Memory B cell (primary cell): ENCODE measurements at places on chromosomes 2 and 18.

- H3K36me3 ChIP-seq: peaks cover 2% of the 10 kb centered on the region
- H3K4me1 ChIP-seq: no peaks in the 10 kb centered on the region
- no peak overlapping the region for H3K27ac ChIP-seq
- no peak overlapping the region for H3K4me3 ChIP-seq
Observed at GRCh38 chr2:169507698-169508097, 1.8 kb upstream of the KLHL41 start.

- no peak overlapping the region for H3K27ac ChIP-seq
- H3K36me3 ChIP-seq: peaks cover 3% of the 10 kb centered on the region
- peaks cover 25% of the 10 kb centered on the region for H3K4me1 ChIP-seq
- no peak for DNase-seq
Observed at GRCh38 chr2:149089068-149089467, 50.6 kb downstream of the LYPD6B start.

- no peaks in the 10 kb centered on the region for H3K36me3 ChIP-seq
- no peak for DNase-seq
- H3K4me1 ChIP-seq: no peaks in the 10 kb centered on the region
- H3K27ac ChIP-seq: no peak overlapping the region
- peaks cover 8% of the 10 kb centered on the region for H3K27me3 ChIP-seq
- no peak overlapping the region for H3K4me3 ChIP-seq
Observed at GRCh38 chr18:37330173-37330572, 235.4 kb downstream of the CELF4 start.

- peaks cover 19% of the 10 kb centered on the region for H3K27me3 ChIP-seq
- peaks cover 13% of the 10 kb centered on the region for H3K4me1 ChIP-seq
- no peaks in the 10 kb centered on the region for H3K36me3 ChIP-seq
- H3K4me3 ChIP-seq: peak overlapping the region; percentile 73
- DNase-seq: peak; percentile 7
Observed at GRCh38 chr2:38037757-38038621, 38.0 kb downstream of the CYP1B1 start.

DNA sequence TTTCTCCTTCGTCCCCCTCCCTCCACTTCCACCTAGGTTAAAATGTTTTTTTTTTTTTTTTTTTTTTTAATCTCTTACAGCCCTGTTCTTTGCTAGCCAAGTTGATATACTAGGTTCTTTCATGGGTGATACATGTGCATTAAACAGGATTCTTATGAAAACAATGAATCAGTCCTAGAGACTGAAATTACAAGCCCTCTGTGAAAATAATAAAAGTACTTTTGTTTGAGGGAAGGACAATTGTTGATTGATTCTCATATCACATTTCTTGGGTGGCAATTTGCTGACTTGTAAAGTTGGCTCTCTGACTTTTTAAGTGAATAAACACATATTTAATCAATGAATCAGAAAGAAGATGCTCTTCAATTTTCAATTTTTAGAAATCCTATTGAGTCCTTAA lies 639.9 kb downstream of the LRP1B start:
- no peak overlapping the region for H3K4me3 ChIP-seq
- H3K27ac ChIP-seq: no peak overlapping the region
- DNase-seq: no peak
- no peaks in the 10 kb centered on the region for H3K4me1 ChIP-seq

DNA sequence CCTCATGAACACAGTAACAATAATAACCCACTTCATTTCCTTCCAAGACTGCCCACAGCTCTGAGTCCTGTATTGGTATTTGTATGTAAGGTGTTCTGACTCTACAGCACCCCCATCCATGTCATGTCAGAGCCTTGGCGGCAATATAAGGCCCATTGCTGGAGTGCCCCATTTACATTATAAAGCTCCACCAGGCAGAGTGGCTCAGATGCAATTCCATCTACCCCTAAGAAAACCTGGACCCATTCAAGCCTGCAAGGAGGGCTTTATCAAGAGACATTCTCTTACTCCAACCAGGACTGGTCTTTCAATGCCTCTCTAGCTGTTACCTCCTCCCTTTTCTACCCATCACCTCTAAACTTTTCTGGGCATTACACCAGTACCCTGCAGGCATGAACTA lies 101.6 kb downstream of the ANTXR1 start:
- no peak for DNase-seq
- no peaks in the 10 kb centered on the region for H3K4me1 ChIP-seq
- H3K36me3 ChIP-seq: no peaks in the 10 kb centered on the region
- peaks cover 3% of the 10 kb centered on the region for H3K27me3 ChIP-seq
- H3K4me3 ChIP-seq: no peak overlapping the region
- no peak overlapping the region for H3K27ac ChIP-seq

DNA sequence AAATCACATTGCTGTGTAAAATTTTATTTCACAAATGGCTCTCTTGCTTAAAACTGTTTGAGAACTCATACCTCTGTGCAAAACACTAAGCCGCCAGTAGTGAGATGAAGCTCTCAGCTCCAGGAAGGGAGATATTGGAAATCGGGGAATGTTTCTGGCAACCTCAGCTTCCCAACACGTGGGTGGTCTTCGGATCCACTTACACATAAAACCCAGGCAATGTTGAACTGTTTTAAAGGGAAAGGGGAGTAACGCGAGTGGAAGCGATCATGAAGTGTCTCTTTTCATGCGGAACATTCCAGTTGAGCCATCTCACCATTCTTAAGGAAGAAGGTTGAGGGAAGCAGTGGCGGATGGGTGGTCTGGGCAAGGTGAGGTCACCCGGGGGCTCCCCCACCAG lies 136.8 kb downstream of the ASB1 start:
- DNase-seq: no peak
- H3K4me1 ChIP-seq: no peaks in the 10 kb centered on the region
- no peak overlapping the region for H3K27ac ChIP-seq
- H3K4me3 ChIP-seq: no peak overlapping the region
- peaks cover 6% of the 10 kb centered on the region for H3K27me3 ChIP-seq

GRCh38 chr2:7649461-7650228 lies 732.4 kb downstream of the RNF144A start:
- H3K36me3 ChIP-seq: peaks cover 2% of the 10 kb centered on the region
- peaks cover 3% of the 10 kb centered on the region for H3K27me3 ChIP-seq
- no peak overlapping the region for H3K4me3 ChIP-seq
- DNase-seq: no peak
- H3K27ac ChIP-seq: no peak overlapping the region
- no peaks in the 10 kb centered on the region for H3K4me1 ChIP-seq

- no peaks in the 10 kb centered on the region for H3K36me3 ChIP-seq
- H3K27ac ChIP-seq: no peak overlapping the region
- no peak overlapping the region for H3K4me3 ChIP-seq
- no peak for DNase-seq
Observed at GRCh38 chr18:66999003-66999402, 395.1 kb upstream of the CDH19 start.

- H3K4me1 ChIP-seq: peaks cover 31% of the 10 kb centered on the region
- no peak overlapping the region for H3K4me3 ChIP-seq
- no peaks in the 10 kb centered on the region for H3K27me3 ChIP-seq
- DNase-seq: no peak
- peaks cover 10% of the 10 kb centered on the region for H3K36me3 ChIP-seq
- no peak overlapping the region for H3K27ac ChIP-seq
Observed at GRCh38 chr2:144430722-144431391, 89.1 kb downstream of the ZEB2 start.

- no peak for DNase-seq
- peaks cover 16% of the 10 kb centered on the region for H3K4me1 ChIP-seq
- no peaks in the 10 kb centered on the region for H3K36me3 ChIP-seq
- no peaks in the 10 kb centered on the region for H3K27me3 ChIP-seq
- H3K27ac ChIP-seq: no peak overlapping the region
- H3K4me3 ChIP-seq: no peak overlapping the region
Observed at GRCh38 chr2:102433973-102434654, 11.2 kb downstream of the IL18RAP start.

- H3K27ac ChIP-seq: no peak overlapping the region
- H3K36me3 ChIP-seq: peaks cover 12% of the 10 kb centered on the region
- no peaks in the 10 kb centered on the region for H3K27me3 ChIP-seq
- peaks cover 16% of the 10 kb centered on the region for H3K4me1 ChIP-seq
- DNase-seq: no peak
Observed at GRCh38 chr2:119873350-119874315, 113.9 kb downstream of the PTPN4 start.

DNA sequence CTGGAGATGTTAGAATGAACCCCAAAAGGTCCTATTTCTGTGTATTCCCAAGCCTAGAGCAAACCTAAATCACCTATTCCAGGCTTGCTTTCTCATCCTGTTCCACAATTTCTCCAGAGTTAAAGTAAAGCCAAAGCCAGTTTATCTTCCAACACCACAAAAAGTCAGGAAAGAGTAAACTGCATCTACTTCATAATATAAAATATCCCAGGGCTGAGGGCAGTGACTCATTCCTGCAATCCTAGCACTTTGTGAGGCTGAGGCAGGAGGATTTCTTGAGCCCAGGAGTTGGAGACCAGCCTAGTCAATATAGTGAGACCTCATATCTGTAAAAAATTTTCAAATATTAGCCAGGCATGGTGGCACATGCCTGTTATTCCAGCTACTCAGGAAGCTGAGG lies 241.4 kb downstream of the CDH20 start:
- no peak overlapping the region for H3K27ac ChIP-seq
- peaks cover 2% of the 10 kb centered on the region for H3K4me1 ChIP-seq
- H3K36me3 ChIP-seq: no peaks in the 10 kb centered on the region
- H3K4me3 ChIP-seq: no peak overlapping the region

GRCh38 chr2:128395640-128396499 lies 77.2 kb upstream of the HS6ST1 start:
- no peak overlapping the region for H3K4me3 ChIP-seq
- H3K36me3 ChIP-seq: no peaks in the 10 kb centered on the region
- H3K27me3 ChIP-seq: no peaks in the 10 kb centered on the region
- no peaks in the 10 kb centered on the region for H3K4me1 ChIP-seq
- H3K27ac ChIP-seq: no peak overlapping the region

DNA sequence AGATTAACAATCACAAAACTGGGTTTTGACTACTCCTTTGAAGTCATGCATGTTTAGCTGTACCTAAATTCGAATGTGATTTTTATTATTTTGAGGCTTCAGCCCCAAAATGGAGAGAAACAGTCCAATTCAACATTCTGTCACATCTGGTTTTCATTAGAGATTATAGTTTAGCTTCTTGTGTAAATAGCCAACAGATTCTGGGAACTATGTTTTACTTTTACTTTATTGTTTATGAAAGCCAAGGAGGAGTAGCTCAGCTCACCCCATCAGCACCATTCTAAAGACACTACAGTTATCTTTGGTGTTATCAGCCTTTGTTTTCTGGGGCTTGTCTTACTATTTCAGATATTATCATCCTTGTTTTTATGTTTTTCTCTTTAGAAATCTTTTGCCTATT lies 465.0 kb upstream of the CWC22 start:
- H3K27me3 ChIP-seq: peaks cover 2% of the 10 kb centered on the region
- DNase-seq: no peak
- no peak overlapping the region for H3K27ac ChIP-seq
- H3K4me1 ChIP-seq: no peaks in the 10 kb centered on the region

DNA sequence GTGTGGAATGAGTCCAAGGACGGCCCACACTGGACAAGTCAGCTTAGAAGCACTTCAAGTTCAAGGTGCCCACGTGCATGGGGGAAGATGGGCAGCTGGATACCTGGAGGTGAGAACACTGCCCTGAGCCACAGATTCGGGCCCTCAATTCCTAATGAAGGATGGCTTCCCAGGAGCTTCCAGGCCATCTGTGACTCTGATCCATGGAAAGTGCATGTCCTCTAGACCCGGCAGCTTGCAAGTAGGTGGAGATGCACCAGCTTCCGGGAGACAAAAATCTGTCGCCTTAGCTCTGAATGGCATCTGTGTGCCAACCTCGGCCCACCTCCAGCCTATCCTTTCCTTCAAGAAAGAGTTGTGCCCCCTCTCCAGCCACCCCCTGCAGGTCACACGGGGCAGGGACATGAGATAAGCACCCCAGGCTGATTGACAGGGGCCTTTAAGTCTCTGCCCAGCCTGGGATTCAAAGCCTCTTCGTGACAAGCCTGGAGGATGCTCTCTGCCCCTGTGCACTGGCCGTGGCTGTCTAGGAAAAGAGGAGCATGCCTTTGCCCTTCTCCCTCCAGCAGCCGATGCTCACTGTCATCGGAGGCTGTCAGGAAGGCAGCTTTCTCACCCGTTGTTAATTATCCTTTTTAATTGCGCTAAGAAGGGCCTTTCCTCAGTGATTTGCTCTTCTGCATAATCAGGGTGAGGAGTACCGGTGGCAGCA lies 65.5 kb downstream of the BIN1 start:
- no peak overlapping the region for H3K27ac ChIP-seq
- no peak for DNase-seq
- H3K4me3 ChIP-seq: no peak overlapping the region
- peaks cover 5% of the 10 kb centered on the region for H3K4me1 ChIP-seq
- no peaks in the 10 kb centered on the region for H3K36me3 ChIP-seq

GRCh38 chr2:20961858-20962257 lies 82.0 kb downstream of the APOB start:
- H3K27me3 ChIP-seq: peaks cover 7% of the 10 kb centered on the region
- H3K27ac ChIP-seq: no peak overlapping the region
- H3K4me1 ChIP-seq: no peaks in the 10 kb centered on the region
- no peak overlapping the region for H3K4me3 ChIP-seq
- no peak for DNase-seq

DNA sequence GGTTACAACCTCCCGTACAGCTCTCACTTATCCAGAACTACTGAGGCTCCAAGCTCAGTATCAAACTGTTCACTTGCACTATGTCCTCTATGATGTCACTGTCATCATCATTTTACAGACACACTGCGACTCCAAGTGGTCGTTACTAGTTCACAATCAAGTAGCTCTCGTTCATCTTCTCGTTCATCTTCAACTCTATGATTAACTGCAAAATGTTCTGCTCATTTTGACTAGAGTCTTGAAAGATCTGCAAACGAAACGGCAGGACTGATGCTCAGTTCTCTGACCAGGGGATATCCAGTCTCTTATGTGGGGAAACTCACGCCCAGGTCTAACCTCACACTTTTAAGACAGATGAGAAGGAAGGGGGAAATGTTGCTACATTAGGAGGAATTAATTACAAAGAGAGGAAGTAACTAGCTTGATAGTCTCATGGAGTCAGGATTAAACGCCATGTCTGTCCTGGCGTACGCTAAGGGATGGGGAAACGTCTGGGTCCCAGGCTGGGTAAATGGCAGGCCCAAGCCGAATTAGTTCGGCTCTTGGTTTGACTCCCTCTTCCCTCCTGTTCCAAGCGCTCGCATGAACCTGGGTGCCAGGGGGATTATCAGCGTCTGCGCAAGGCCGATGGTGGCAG lies 794 bp upstream of the CHCHD5 start:
- H3K36me3 ChIP-seq: peaks cover 15% of the 10 kb centered on the region
- peak overlapping the region; percentile 98 for H3K4me3 ChIP-seq
- no peaks in the 10 kb centered on the region for H3K27me3 ChIP-seq
- DNase-seq: no peak
- H3K27ac ChIP-seq: peak overlapping the region; percentile 99
- H3K4me1 ChIP-seq: peaks cover 24% of the 10 kb centered on the region

GRCh38 chr2:128663371-128664050 lies 344.8 kb upstream of the HS6ST1 start:
- DNase-seq: no peak
- H3K27ac ChIP-seq: no peak overlapping the region
- H3K36me3 ChIP-seq: no peaks in the 10 kb centered on the region
- peaks cover 4% of the 10 kb centered on the region for H3K4me1 ChIP-seq

DNA sequence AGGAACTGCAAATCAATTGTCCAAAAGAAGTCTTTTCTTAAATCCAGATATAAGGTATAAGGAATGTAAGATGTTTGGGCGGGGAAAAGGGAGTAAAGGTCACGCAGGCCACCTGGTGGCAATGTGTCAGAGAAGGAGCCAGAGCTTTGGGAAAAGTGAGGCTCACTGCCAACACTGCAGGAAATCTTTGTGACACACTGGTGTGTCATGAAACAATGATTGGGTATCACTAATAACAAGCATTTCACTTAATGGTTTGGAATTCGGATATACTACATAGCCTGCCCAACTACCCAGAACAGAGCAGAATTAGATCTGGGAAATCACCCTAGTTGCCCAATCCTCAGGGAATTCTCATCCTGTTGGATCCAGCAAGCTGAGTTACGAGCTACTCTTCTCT lies 61.0 kb downstream of the RBMS1 start:
- H3K36me3 ChIP-seq: no peaks in the 10 kb centered on the region
- H3K27me3 ChIP-seq: no peaks in the 10 kb centered on the region
- no peak overlapping the region for H3K4me3 ChIP-seq
- H3K4me1 ChIP-seq: peaks cover 16% of the 10 kb centered on the region
- no peak for DNase-seq
